ENCODE measurements at places on chromosomes 16 and 17.

- no peak for DNase-seq
Observed at GRCh38 chr16:12680531-12680930, 123.2 kb downstream of the CPPED1 start.

- no peak for DNase-seq
Observed at GRCh38 chr17:48539177-48539576, 5.7 kb downstream of the HOXB2 start.

- DNase-seq = no peak
Observed at GRCh38 chr16:53052519-53053501, at the start of gene CHD9NB. TSS of gene CHD9NB (minus strand) at chr16:53052897. CDS start at chr16:53044158, 8,739 bp downstream.

- DNase-seq = no peak
Observed at GRCh38 chr16:81539009-81539758, 94.6 kb downstream of the CMIP start.

DNA sequence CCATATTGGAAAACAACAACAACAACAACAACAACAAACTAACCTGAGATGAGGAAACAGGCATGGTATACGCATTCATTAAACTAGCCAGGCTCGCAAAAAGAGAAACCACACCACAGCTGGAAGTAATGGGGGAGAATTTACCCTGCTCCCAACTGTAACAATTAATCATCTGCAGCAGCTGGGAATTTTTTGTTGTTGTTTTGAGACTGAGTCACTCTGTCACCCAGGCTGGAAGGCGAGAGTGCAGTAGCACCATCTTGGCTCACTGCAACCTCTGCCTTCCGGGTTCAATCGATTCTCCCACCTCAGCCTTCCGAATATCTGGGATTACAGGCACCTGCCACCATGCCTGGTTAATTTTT lies 16.3 kb downstream of the PRPSAP1 start:
- DNase-seq = no peak
